NCI-H1930 (cell line): ENCODE measurements at places on chromosomes 5 and 9.

GRCh38 chr9:95770653-95771131 is 104.8 kb upstream of the ERCC6L2 start:
- no peak for DNase-seq

DNA sequence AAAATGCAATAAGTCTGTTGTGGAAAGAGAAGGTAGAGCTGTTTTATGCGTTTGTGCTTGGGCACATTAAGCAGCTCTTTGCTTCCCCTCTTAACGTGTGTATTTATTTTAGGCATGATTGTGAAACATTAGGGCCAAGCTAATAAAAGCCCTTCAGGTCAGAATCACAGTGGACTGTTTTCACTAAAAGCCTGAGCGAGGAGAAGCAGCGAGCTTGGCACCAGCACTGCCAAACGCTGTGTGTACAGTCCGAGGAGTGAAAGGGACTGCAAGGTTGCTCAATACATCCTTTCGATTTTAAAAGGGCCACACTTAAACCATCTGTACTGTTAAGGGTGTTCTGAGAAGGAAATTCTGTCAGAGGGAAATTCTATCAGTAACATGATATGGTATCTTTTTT is 107.2 kb upstream of the CKMT2 start:
- DNase-seq = no peak

DNA sequence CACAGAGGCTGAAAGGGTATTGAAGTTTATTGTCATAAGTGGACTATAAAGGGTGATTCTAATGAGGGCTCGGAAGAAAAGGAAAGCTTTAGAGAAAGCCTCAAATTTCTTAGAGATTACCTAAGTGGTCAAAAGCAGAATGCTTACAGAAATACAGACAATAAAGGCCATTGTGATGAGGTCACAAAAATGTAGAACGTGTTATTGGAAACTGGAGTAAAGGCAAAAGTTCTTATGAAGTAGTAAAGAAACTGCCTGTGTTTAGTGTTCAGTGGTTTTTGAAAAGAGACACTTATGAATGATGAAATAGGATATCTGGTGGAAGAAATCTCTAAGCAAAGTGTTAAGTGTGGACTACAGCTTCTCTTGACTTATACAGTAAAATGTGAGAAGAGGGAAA is 726.9 kb downstream of the DNAH5 start:
- DNase-seq = no peak

DNA sequence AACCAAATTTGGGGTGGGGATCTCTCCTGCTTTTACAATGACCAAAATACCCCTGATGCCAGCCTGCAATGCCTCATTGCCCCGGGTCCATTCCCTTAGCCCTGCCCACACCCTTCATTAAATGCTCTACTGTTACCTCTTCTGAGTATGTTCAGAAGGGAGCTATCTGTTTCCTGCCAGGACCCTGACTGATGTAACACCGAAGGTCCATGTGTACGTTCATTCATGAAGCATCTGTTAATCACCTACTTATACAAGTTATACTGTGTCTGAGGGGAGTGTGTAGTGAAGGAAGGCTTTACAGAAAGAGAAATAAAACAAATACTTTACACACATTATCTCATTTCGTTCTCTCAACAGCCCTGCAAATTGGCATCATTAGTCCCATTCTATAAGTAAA is 51.9 kb downstream of the ASTN2 start:
- no peak for DNase-seq

DNA sequence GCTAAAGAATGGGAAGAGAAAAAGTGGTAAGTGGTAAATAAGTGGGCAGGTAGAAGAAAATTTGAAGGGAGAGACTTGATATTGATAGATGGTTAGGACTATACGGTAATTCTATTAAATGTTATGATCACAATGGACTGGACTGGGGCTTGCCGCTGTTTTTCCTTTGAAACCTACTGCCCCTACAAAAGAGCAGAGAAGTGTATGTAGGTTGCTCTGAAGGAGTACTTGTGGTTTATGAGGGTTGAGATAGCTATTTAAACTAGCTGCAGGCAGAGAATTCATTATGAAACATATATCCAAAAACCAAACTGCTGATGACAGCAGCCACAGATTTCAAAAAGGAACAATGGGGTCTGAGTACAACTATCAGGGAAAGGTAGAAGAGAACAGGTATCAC is 16.8 kb upstream of the HK3 start:
- DNase-seq = no peak

DNA sequence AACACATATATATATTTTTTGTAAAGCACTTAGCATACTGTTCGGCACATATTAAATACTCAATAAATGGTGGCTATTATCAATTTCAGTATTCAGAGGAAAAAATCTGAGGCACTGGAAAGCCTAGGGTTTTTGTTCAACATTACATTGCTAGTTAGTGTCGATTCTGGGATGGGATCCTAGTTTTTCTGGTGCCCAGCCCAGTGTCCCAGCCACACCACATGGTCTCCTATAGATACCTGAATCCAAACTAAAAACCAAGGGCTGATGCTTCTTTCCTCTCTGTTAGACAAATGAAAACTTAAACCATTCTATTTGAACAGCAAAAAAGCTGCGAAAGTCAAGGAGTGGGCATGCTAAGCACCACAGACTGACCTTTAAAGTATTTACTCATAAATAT is 810.7 kb upstream of the DMAC1 start:
- DNase-seq = no peak

DNA sequence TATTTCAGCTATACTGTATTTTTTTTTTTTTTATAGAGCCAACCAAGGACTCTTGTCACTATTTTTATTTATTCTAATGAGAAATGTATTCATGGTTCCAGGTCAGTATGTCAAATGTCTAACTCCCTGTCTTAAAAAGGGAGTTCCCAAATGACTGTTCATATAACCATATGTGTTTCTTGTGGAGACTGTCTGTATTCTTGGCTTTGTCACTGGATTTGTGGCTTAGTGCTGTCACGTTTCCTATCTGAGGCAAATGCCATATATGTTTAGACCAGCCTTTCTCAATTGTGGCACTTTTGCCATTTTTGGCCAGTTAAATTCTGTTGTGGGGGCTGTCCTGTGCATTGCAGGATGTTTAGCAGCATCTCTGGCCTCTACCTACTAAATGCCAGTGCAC is 3.1 kb downstream of the GCNT1 start:
- DNase-seq = no peak

- no peak for DNase-seq
Measured at GRCh38 chr5:17428176-17428800, 69.7 kb upstream of the TAF11L2 start.

DNA sequence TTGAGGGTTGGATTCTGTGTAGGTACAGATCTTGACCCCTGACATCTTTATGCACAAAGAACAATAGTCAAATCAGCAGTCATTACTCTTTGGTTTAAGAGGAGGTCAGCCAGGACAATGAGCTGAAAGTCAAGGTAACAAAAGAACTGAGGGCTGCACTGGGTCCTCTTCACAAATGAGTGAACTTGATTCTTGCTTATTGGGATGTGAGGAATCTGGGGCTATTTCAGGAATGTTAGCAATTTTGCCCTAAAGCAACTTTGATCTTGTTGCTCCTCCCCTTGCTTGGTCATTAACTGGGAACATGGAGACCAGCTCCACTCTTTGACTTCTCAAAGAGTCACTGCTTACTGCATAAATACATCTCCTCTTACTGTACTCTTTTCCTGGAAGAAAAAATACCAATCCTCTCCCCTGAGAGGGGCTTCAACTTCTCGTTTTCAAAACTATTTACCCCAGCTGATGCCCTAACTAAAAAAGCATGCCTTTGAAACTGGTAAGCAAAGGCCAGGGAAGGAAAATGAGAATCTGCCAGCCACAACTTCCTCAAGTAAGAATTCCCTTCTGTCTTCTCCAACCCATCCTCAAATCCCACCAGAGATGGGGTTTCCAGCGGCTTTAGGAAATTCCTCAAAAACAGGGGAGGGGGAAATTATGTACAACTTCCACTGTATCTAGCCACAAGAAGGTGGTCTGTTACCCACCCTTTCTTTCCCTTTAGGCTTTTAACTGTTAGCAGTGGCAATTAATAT is 368.3 kb downstream of the ENC1 start:
- no peak for DNase-seq

- DNase-seq = no peak
Measured at GRCh38 chr9:104980039-104980654, 52.2 kb upstream of the ABCA1 start.

- no peak for DNase-seq
Measured at GRCh38 chr5:125113328-125113727, 366.9 kb upstream of the ZNF608 start.

DNA sequence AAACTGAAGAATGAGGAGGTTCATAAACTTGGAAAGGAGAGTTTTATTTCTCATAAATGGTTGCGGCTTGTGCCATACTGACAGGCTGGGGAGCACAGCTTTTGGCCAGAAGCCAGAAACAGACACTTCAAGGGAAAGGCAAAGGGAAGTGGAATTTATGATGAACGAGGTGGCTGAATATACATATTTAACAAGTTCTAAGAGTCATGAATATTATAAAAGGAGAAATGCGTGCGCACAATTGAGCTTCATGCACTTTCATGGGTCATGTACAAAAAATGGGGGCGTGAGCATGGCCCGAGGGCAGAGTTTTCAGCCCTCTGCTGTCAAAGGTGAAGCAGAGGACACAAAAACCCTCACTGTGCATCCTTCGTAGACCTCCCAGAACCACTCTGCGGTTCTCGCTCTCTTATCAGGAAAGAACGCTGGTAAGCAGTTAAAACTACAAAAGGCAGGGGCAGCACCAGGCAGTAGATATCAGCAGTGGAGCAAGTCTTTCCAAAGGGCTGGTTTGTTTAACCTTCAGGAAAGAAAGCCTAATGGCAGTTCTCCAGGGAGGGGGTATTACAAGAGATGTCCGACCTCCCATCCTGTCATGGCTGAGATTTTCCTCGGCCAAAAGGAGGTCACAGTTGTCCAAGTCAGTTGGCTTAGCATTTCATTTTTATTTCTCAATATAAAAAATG is 29.0 kb downstream of the AUH start:
- no peak for DNase-seq
